KG1 (cell line): ENCODE measurements at places on chromosomes 3 and 15.

- no peak for DNase-seq
These were observed 1.5 kb upstream of the CLK3 start for GRCh38 chr15:74613953-74614743.

GRCh38 chr15:92631721-92632120 is 23.9 kb downstream of the FAM174B start:
- no peak for DNase-seq

- DNase-seq: no peak
These were observed 9.7 kb downstream of the CCDC12 start for GRCh38 chr3:46966811-46967210.

GRCh38 chr15:90654233-90655136 is 62.7 kb upstream of the BLM start:
- no peak for DNase-seq

- DNase-seq: no peak
These were observed 38.2 kb downstream of the TRANK1 start for GRCh38 chr3:36906504-36907149.

DNA sequence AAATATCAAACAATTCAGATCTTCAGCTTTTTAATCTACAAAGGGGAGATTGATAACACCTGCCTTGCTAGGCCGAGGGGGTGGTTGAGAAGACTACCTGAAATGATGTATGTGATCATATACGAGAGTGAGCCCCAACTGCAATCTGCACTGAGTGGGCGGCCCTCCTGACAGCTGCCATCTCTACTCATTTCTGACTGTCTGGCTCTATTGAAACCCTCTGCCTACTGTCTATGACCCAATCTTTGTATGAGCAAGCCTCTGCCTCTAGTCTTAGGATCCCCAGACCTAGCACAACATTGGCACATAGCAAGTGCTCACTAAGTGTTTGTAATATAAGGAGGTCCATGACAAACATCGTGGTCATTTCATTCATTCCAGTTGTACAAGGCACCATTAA is 144.4 kb upstream of the NR2F2 start:
- DNase-seq: no peak

- DNase-seq: no peak
These were observed 67.0 kb downstream of the PPCDC start for GRCh38 chr15:75090388-75090734.

- DNase-seq: no peak
These were observed 1.4 kb upstream of the IL17RC start for GRCh38 chr3:9915254-9916141.

- no peak for DNase-seq
These were observed 96.0 kb downstream of the SUCLG2 start for GRCh38 chr3:67558426-67558825.

GRCh38 chr3:16508591-16508995 is 4.9 kb downstream of the RFTN1 start:
- DNase-seq: no peak

- peak; percentile 49 for DNase-seq
These were observed 1.1 kb downstream of the DIPK2A start for GRCh38 chr3:143972505-143973258.

DNA sequence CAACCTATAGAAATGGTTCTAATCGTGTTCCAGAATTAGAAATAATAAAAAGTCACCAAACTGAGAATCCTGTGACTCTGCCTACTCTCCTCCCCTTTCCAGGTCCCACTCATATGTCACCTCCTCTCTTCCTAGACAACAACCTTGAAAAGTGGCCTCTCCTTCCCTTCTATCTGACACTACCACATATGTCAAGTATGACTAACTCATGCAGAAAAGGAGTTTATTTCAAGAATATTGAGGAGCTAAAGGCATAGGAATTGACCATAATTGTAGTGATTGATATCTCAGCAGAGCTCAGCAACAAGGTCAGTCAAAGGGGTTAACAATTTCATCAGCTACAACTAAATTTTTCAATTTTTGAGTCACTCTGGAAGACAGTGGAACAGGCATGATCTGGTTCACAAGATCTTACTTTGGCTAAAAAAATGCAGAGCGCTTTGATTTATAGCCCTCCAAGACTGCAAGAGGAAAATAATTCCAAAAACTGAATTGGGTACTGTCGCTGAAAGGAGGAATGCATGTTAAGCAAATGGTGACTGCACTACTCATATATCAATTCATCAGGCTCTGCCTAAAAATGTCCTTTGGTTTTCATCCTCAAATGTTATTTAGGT is 160.6 kb upstream of the ARHGEF26 start:
- no peak for DNase-seq

DNA sequence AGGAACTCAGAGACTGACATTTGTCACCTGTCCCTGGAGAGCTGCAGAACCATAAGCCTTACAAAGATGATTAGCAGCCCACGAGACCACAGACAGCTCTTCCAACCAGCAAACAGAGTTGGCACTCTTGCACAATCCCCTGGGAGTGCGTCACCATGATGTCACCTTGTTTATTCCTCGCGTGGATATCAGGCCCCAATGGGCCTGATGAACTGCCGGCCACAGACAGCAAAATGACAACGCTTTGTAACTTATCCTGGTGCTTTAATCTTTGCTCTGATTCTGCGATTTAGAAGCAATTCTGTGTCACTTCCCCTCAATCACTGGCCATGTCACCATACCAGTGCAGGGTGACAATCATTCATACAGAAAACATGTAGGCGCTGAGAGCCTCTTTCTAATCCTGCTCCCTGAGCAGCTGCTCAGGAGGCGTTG is 89.2 kb downstream of the TAMM41 start:
- DNase-seq: no peak

DNA sequence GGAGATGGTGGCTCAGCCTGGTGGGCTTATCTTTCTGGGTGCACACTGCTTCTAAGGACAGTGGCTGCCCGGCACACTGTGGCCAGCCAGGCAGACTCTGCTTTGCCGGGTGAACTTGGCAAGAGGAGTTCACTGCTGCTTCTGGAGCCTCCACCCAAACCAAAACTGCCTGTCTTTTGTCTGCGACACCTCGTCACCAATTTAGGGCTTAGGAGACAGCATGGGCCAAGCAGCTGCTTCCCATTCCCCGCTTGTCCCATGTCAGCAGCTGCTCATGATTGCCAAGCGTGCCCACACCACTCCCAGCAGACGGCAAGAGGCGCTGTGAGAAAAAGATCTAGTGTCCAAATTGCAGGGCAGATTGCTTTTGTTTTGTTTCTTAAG is 57.3 kb downstream of the LSM3 start:
- no peak for DNase-seq

- DNase-seq: no peak
These were observed 121.8 kb upstream of the CADM2 start for GRCh38 chr3:84836961-84837360.

- DNase-seq: no peak
These were observed 81.4 kb upstream of the CFAP20DC start for GRCh38 chr3:59131016-59131766.

DNA sequence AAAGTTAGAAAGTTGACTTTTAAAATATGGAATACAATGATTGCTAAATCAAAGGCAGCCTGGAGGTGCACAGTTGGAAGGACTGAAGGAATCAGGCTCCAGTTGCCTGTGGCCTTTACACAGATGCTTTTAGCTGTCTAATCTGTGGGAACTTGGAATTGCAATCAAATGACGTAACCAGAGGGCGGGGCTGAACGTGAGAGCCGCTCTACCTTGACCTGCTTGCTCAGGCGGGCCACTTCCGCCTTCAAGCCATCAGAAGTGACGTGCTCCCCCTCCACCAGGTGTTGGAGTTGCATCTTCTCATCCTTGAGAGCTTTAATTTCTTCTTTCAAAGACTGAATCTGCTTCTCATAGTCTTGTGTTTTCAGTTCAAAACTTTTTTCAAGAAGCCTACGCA is 37.7 kb upstream of the GNB5 start:
- DNase-seq: no peak

- no peak for DNase-seq
These were observed 108.2 kb upstream of the PROK2 start for GRCh38 chr3:71893122-71893521.

DNA sequence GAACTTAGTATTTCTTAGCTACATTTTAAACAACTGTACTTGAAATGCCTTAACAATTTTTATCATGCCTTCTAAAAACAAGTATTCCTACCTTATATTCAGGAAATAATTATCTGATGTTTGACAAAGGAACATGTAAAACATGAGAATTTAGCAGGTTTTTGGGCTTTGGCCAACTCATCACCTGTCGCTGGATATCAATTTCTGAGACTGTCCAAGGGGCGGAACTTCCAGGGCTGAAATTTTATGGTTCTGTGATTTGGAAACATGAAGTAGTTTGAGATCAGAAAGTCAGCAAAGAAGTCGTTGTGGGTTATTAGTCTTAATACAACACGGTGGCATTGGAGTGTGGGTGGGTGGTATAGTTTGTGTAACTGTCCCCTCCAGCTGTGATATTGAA is 282.2 kb upstream of the LRRN1 start:
- no peak for DNase-seq

DNA sequence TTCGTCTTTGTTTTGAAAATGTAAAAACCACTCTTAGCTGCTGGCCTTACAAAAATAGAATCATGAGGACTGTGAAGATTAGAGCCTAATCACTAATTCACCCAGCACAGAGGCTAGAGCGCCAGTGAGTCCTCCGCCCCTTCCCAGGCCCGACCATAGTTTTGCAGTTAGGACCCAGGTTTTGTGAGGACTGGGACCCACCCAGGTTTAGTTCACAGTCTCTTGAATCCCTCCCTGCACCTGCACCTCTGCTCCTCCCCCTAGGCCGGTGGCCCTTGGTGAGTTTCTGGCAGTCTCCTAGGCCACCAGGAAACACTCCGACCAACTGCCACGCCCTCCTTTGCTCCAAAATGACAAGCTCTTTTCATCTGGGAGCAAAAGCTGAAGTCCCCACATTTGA is 136.0 kb upstream of the CCDC54 start:
- no peak for DNase-seq

GRCh38 chr15:78996894-78997275 is 52.0 kb upstream of the CTSH start:
- DNase-seq: no peak

DNA sequence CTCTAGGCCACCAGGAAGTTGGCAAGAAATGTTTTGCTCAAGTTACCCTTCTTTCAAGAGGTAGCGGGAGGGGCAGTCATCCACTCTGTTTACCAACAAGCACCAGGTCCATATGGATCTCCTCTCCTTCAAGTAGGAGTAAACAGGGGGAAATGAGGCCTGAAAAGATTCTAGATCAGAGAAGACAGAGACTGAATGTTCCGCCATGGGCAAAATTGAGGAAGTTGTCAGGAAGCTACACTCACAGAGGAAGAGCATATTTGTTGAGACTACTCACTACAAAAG is 81.6 kb downstream of the KLF15 start:
- DNase-seq: peak; percentile 10

- peak; percentile 60 for DNase-seq
These were observed 4.2 kb downstream of the ACOX2 start for GRCh38 chr3:58532794-58533220.

DNA sequence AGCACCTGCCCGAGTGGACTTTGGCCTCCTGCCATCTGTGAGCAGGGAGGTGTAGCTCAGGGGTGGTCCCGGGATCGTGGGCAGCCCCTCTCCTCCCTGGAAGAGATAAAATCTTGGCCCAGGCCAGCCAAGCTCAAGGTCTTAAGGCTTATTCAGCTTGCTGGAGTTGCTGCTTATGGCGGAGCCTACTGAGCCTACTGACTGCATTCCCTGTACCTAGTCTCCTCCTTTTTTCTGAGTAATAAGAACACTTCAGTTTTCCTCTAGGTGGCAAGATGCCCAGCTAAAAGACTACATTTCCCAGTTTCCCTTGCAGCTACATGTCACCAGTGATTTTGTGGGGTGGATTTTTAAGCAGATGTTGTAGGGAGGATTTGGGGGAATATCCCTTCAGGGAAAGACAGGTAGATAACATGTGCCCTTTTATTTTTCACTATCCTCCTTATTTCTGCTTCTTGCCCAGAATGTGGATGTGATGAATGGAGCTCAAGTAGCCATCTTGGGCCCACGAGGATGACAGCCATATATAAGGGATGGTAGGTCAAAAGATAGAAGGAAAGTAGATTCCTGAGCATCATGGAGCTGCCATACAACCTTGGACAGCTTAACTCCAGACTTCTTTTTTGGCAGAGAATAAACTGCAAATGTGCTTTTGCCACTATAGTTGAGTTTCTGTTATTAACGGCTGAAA is 41.4 kb upstream of the INSYN1 start:
- DNase-seq: no peak

- no peak for DNase-seq
These were observed 195.7 kb upstream of the PDZRN3 start for GRCh38 chr3:73820431-73820830.

DNA sequence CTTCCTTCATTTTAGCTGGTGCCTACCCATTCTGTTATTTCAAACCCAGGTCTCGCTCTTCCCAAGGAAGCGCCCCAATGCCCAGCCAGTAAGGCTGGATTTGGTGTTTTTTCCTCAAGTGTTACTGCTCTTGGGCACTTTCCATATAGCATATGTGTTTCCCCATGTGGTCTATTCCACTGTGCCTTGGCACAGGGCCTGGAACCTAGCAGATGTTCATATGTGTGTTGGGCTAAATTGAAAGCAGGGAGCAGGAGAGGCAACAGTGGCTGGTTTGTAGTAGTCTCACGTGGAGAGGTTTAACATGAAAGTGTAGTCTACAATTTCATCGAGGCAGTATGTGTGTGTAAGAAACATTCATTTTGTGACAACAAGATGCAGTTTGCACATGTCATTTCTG is 48.2 kb upstream of the TEX264 start:
- no peak for DNase-seq

DNA sequence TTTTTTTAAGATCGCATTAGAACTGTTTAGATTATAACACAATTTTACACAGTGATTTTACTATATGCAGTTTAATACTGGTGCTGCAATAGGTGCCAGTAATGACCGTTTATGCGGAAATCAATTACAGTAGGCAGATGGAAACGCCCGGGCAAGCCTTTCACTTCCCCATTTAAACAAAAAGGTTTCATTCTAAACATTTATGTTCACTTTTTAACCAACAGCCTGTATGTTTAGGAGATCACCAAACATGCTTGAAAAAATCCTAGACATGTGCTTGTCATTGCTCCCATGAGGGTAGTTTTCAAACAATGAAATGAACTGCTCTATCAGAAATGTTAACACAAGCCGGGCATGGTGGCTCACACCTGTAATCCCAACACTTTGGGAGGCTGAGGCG is 2.7 kb downstream of the BNIP2 start:
- no peak for DNase-seq

DNA sequence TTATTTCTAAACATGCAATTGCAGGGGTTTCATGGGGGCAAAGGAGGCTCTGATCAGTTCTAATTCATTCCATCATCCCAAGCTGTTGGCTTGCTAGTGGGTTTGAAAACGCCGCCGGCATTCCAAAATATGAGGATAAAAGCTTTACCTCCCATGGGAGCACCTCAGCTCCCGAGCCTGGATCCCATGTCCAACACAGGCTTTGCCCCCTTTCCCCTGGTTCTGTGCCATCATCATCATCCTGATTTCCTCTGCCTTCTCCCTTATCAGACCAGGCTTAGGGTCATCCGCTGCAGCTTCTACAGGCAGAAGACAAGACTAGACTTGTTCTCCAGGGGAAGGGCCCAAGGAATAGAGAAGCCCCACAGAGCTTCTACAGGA is 25.4 kb downstream of the SH3BP5 start:
- DNase-seq: no peak

GRCh38 chr3:9862391-9863057 is 17.5 kb downstream of the CIDEC start:
- no peak for DNase-seq
